ENCODE measurements at places on chromosomes 3 and 15.

- no peaks in the 10 kb centered on the region for H3K4me1 ChIP-seq
- peaks cover 34% of the 10 kb centered on the region for H3K27me3 ChIP-seq
- no peak for DNase-seq
- H3K36me3 ChIP-seq: no peaks in the 10 kb centered on the region
- no peak overlapping the region for H3K27ac ChIP-seq
These were observed 71.6 kb upstream of the ACP3 start for GRCh38 chr3:132245552-132246142.

- H3K27ac ChIP-seq: no peak overlapping the region
- no peaks in the 10 kb centered on the region for H3K4me1 ChIP-seq
- H3K27me3 ChIP-seq: no peaks in the 10 kb centered on the region
- no peak overlapping the region for H3K4me3 ChIP-seq
These were observed 57.2 kb upstream of the SMAD6 start for GRCh38 chr15:66644869-66645268.

GRCh38 chr3:127663151-127663550 is 9.6 kb upstream of the ABTB1 start:
- H3K4me1 ChIP-seq: no peaks in the 10 kb centered on the region
- DNase-seq: no peak
- H3K27me3 ChIP-seq: no peaks in the 10 kb centered on the region
- no peak overlapping the region for H3K27ac ChIP-seq
- no peaks in the 10 kb centered on the region for H3K36me3 ChIP-seq

DNA sequence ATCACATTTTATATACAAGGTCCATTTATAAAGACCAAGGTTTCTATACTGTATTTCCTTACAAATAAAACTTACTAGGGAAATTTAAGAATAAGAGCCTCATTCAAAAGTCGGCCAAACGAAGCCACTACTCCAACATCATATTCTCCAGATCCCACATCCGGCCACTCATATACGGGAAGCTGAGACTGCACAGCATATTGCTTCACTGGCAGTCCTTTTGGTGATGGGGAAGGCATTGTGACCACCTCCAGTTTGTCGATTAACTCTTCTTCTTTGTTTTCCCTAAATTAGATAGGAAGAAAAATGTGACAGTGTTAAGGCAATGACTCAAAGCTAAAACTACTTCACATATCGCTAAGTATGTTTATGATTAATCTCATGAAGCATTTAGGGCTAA is 2.7 kb downstream of the MTFMT start:
- peaks cover 12% of the 10 kb centered on the region for H3K4me1 ChIP-seq
- peaks cover 6% of the 10 kb centered on the region for H3K36me3 ChIP-seq

DNA sequence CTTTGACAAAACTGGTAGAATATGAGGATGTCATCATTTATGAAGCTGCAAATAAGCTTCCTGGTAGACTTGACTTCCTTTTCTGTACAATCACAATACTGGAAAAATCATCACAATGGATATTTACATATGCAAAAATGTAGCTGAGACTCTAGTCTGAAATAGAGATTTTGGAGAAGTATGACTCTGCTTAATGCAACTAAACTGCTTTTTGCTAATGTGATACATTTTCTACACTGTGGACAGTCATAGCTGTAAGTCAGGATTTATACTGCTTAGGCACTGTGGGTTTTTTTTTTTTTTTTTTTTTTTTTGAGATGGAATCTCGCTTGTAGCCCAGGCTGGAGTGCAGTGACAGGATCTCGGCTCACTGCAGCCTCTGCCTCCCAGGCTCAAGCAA is 34.5 kb upstream of the ST3GAL6 start:
- no peaks in the 10 kb centered on the region for H3K36me3 ChIP-seq
- peaks cover 46% of the 10 kb centered on the region for H3K27me3 ChIP-seq
- no peak for DNase-seq
- peaks cover 8% of the 10 kb centered on the region for H3K4me1 ChIP-seq

GRCh38 chr15:72861354-72861910 is 77.9 kb upstream of the ADPGK start:
- H3K4me1 ChIP-seq: no peaks in the 10 kb centered on the region
- no peak overlapping the region for H3K27ac ChIP-seq
- no peak overlapping the region for H3K4me3 ChIP-seq

GRCh38 chr15:60325905-60326304 is 71.9 kb downstream of the ANXA2 start:
- H3K4me1 ChIP-seq: peaks cover 7% of the 10 kb centered on the region
- H3K4me3 ChIP-seq: no peak overlapping the region
- no peak for DNase-seq
- peaks cover 15% of the 10 kb centered on the region for H3K27me3 ChIP-seq
- no peaks in the 10 kb centered on the region for H3K36me3 ChIP-seq

GRCh38 chr15:59199626-59200465 is 6.8 kb upstream of the LDHAL6B start:
- H3K27ac ChIP-seq: no peak overlapping the region
- peaks cover 1% of the 10 kb centered on the region for H3K27me3 ChIP-seq
- H3K4me1 ChIP-seq: peaks cover 7% of the 10 kb centered on the region
- H3K36me3 ChIP-seq: no peaks in the 10 kb centered on the region
- no peak for DNase-seq

DNA sequence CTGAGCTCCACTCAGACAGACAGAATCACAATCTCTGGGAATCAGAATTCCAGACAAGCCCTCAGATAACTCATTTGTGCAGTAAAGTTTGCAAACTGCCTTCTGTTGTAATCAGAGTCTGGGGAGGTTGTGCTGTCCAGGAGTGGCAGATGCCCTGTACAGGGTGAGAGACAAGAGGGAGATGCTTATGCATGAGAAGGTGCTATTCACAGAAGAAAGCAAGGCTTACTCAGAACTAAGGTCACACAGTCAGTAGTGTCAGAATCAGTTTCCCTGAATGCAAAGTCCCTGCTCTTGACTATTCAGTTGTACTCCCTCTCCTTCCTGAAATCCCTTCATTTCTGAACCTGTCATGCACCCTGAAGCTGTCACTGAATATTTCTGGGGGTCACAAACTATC is 43.7 kb downstream of the SRPRB start:
- no peak overlapping the region for H3K27ac ChIP-seq
- no peaks in the 10 kb centered on the region for H3K4me1 ChIP-seq
- no peak overlapping the region for H3K4me3 ChIP-seq
- H3K36me3 ChIP-seq: no peaks in the 10 kb centered on the region
